ENCODE measurements at places on chromosomes 7 and 10.
A peak's percentile ranks its signal among the peaks of the same experiment; 100 is the strongest.

GRCh38 chr10:65940816-65941662, 984.8 kb upstream of the LRRTM3 start:
- DNase-seq = no peak

- no peak for DNase-seq
Measured at GRCh38 chr7:80053124-80053523, 81.5 kb upstream of the GNAI1 start.

- no peak for DNase-seq
Measured at GRCh38 chr7:31017721-31018120, 34.4 kb upstream of the ADCYAP1R1 start.

DNA sequence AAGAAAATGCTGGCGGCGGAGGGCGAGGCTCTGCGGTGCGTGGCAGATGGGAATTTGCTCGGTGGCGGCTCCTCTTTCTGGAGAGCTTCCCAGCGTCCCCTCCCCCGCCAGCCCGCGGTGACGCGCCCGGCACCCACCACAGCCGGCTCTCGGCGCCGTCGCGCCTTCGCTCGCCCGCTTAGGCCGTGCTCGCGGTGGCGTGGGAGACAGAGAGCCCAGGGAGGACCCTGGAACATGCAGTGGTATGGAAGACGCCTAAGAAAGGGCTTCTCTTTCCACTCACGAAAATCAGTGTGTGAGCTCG, 576 bp upstream of the CSGALNACT2 start:
- no peak for DNase-seq

DNA sequence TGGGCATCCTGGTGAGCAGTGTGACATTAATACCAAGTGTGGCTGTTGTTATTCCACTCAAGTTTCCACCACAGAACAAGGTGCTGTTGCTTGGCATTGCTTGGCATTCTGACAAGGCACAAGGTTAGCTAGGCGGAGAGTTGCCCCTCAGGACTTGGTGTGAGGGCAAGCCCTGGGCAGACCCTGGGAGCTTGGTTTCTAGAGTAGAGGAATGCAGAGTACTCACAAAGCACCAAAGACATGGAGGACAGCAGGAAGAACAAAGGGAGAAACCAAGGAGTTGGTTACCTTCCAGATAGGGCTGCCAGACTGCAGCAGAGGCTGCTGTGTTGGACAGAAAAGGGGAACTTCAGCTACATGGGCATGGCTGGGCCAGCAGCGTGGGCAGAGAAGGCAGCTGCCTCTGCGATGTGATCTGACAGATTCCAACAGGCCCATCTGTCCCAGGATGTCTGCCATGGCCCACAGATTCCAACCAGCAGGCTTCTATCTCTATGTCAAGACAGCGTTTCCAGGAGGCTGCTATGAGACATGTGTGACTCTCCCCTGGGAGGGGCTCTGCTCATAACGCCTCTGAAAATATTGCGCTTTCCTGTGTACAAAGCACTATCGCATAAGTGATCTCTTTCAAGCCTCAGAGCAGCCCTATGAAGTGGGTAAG, 1.8 kb downstream of the GOLGA7B start:
- DNase-seq = peak; percentile 30
